Activated T-cell treated with anti-CD3 and anti-CD28 coated beads, Interleukin-2, amount 50 U/mL, for 72 hours (primary cell): ENCODE measurements at places on chromosomes 2 and 18.
A peak's percentile ranks its signal among the peaks of the same experiment; 100 is the strongest.

DNA sequence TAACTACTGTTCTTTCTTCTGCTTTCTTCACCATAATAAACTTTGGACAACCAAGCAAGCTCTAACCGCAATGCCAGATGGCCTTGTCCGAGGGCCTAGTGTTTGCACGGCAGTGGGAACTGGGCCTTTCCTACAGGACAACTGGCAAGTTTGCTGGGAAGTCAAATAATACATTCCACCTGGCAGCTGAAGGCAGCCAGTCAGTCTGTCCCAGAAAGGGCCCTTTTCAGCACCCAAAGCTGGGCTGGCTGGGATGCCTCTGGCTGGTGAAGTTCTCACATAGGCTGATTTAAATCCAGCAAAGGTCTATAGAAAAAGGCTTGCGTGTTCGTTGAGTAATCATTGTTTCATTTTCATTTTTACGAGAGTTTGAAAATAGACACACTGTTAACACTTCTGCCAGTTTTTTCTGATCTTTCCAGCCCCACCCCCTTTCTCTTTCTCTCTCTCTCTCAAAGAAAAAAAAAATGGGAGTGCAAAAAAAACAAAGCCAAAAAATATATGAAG is 110.0 kb upstream of the EPAS1 start:
- DNase-seq = peak; percentile 43

DNA sequence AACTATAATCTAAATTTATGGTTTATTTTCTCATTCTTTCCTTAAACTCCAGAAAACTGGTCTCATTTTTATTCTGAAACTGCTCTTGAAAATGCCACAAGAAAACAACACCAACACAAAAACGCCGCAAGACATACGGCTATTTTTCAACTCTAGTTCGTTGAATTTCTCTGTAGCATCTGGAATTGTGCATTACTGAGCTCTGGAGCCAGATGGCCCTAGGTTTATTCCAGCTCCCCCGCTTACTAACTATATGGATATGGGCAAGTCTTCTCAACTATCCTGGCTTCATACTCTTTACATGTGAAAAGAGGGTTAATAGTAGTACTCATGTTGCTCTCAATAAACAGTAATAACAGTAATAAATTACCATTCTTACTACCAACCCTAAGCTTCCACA is 19.9 kb downstream of the FAM98A start:
- no peak for DNase-seq

DNA sequence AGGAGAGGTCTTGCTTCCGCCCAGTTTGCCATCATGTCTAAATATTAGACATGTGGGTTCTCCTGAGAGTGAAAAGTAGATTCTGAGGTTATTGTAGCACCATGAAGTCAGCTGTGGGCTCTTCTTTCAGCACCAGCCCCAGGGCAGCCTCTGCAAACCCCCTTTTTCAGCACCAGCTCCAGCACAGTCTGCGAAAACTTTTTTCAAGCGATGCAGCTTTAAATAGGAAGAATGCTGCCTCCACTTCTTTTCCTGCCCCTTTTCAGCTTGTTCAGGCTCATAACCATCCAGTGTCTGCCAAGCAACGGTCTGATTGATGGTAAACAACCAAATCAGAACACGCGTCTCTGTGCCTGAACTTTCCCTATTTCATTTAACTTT is at the start of gene COL5A2:
TSS of gene COL5A2 (minus strand) at position 192 of the 381 bp plus-strand sequence. CDS start at position 35, 157 bp downstream.
- DNase-seq = peak; percentile 2

GRCh38 chr2:12169721-12170120 is 423.3 kb downstream of the LPIN1 start:
- peak; percentile 15 for DNase-seq

- DNase-seq = no peak
Observed at GRCh38 chr2:177338177-177338721, 54.3 kb upstream of the AGPS start.

DNA sequence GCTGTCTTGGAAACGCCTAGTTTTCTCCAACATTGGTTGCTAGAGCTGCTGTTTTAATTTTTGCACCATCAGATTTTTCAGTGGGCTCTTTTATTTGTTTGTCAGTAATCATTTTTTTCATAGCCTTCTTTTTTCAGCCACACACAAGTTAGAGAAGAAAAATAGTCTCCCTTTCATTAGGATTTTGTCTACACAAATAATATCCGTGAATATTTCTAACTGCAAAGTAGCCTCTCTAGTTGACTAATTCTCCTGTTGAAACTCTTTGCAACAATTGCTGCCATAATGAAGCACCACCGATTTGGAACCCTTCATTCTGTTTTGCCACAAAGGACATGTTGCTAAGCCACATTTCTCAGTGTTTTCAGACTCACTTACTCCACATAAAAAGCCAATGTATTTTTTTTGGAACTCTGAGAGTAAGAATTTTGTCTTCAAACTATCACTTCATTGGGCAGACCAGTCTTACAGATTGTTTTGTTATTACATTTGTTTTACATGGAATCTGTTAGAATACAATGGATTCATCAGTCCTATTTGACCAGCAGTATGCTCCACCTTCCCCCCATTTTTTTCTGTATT is 9.6 kb downstream of the KCNJ3 start:
- no peak for DNase-seq

DNA sequence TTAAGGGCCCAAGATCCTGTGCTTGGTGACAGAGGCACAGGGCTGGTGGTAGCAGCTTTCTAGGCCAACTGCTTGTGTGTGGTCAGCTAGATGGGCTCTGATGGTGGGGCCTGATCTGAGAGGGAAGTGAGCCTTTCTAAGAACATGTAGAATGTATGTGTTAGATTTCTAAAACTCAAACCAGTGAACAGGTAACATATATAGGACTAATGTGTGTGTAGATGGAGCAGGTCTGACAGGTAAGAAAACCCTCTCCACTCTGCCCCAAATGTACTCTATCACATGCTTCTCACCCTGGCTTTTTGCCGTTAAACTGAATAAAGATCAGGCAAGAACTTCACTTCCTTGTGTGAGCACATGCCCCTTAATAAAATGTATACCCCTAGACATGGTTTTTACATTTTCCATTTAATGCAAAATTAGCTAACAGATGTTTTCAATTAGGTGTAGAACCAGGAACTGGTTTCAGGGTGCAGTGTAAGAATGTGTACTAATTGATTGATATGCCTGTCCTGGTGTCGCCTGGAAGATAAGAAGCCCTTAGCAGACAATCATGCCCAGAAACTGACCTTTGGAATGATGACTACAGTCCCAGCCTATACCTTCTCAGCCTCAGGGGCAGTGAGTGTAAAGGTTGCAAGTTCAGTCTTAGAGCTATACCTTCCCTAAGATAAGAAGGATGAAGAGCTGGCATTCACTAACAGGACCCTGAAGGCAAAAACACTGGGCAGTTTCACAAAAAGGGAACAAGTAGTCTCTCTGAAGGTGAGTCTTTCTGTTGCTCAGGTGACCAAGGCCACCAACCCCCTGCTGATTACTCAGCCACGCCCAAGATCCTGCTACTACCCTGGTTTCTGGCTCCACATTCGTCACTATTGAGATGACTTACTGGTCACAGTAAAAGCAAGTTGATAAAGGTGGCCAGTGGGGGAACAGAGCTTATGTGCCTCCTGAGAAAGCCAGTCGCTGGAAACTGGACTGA is 71.2 kb downstream of the SPATS2L start:
- no peak for DNase-seq

DNA sequence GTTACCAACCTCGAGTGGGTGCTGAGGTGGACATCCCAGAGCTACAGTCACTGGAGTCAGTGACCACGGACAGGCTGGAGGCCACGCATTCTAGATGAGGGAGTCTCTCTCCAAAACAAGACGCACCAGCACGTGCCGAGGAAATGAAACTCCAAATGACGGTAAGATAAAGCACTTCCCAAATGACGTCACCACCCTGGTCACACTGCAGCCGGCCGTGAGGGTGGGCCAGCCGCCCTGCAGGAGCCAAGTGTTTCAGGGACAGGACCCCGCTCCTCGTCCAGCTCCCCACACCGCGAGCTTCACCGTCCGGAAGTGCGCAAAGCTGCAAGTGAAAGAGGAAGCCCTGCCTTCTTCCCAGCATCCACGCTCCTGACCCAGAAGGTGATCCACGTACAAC is 99.4 kb downstream of the ZNF516 start:
- no peak for DNase-seq

GRCh38 chr2:29309090-29310029 is 194.1 kb downstream of the CLIP4 start:
- peak; percentile 66 for DNase-seq

DNA sequence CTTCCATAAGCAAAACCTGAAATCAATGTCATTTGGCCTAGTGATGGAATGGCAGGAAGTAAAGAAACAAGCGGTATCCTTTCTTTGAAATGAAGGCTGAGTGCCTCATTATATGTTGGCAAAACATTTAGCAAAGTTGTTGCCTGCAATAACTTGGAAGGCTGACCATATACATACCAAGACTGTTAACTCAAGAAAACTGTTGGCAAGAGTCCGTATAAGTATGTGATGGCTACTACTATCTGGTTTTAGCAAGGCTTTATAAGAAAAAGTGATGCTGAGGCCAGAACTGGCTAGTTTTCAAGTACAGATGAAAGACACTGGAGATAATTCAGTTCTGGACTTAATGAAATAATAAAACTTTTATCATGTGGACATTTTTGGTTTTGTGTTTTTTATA is 356.2 kb downstream of the ZNF521 start:
- no peak for DNase-seq

- DNase-seq = no peak
Observed at GRCh38 chr2:49788300-49788699, 634.0 kb upstream of the FSHR start.

- DNase-seq = no peak
Observed at GRCh38 chr2:239044336-239044735, 196.5 kb downstream of the TWIST2 start.

DNA sequence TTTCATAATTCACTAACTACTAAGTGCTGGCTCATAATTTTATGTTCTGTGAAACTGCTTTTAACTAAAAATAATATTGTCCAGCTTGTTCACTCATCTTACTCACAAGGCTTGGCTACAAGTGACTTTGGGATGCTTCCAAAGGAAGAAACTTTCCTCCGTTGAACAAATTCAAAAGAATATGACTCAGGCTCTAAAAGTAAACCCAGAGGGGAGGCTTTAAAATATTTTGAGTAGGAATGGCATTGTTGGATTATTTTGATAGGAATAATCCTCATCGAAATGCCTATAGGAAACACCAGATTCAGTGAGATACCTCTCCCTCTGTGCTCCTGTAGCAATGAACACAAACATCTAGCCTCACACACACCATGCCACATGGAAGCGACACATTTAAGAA is 25.2 kb upstream of the TLK1 start:
- DNase-seq = no peak

GRCh38 chr2:73020306-73020656 is 51.2 kb downstream of the SFXN5 start:
- no peak for DNase-seq

DNA sequence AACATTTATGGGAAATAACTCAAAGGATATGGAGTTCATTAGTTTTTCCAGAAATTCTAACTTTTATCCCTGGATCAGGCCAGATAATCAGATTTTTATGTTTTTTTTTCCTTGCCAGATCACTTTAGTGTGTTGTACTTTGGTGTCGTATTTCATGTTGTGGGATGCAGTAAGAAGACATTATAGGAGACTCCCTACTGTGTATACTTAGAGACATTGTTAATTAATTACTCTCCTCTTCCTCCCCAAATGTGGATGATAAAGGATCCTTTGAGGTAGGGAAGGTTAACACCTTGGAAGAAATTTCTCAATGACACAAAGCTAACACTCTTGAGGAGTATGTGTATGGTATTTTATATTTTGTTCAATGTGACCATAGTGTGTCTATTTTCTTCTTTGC is 120.5 kb downstream of the LYPD6B start:
- no peak for DNase-seq

- peak; percentile 87 for DNase-seq
Observed at GRCh38 chr2:46943881-46944798, 28.5 kb upstream of the MCFD2 start.

DNA sequence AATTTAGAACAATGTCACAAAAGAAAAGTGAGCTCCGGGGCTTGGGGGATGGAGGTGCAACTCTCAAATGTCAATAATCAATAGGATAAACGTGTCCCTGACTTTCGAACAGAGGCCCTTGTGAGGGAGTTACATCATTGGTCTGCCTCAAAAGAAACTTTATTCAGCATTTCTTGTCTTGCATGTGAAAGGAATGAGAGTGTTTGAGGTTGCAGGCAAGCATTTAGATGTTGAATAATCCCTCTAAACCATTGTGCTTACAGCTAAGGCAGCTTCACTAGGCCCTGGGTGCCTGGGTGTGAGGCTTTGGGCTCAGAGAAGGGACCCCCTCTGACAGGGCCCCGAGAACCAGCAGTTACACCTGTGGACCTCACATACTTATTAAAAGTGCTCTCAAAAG is 28.6 kb upstream of the FHL2 start:
- DNase-seq = no peak

DNA sequence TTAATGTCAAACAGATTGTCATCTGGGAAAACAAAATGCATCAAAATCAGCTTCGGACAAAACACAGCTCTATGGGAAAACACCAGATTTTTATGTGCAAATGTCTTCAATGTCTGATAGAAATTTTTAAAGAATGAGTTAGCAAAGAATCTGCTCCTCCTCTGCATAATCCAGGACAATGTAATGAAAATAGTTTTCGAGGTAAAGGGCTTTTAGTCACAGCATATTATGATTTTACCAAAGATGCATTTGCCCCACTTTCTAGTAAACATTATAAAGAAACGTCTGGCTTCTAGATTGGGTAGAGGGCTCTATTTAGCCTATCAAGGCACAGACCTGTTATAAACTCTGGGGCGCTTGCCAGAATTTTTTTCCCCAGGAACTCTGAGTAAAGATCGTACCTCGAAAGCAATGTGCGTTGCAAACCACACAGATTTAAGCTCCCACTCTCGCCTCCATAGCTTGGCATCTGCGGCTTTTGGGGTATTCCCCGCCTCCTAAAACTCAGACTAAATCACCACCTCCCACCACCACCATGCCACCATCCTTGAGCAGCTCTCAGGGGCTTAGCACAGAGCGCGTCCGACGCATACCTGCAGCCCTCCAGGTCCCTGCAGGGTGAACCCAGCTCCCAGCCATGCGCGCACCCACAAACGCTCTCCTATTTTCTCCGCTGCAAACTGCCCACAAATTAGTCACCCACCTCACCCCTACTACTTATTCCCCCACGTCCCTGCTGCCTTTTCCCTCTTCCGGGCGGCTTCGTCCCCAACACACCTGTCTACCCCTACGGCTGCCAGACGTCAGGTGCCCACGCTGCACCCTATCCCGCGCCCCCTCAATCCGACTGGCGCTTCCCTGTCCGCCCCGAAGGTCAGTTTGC is 829 bp downstream of the ACVR1C start:
- peak; percentile 57 for DNase-seq

GRCh38 chr2:220078439-220078838 is 451.0 kb downstream of the SLC4A3 start:
- DNase-seq = no peak
